Peyer's patch (tissue), 4 donors: ENCODE measurements at places on chromosomes 16 and 17. TPM values are rescaled to one million over a fixed set of nuclear protein-coding genes. Genes with fewer than 3 reads are reported as not detected.
A peak's percentile ranks its signal among the peaks of the same experiment; 100 is the strongest.

- H3K36me3 ChIP-seq: no peaks in the 10 kb centered on the region
- H3K27ac ChIP-seq: no peak overlapping the region
- no peaks in the 10 kb centered on the region for H3K27me3 ChIP-seq
- no peak overlapping the region for H3K4me3 ChIP-seq
Observed at GRCh38 chr17:9086577-9086976, 65.3 kb downstream of the NTN1 start.

STH gene
- total RNA-seq: not detected

TSPAN10 gene
- total RNA-seq: not detected

KRT25 gene
- not detected for total RNA-seq

DNA sequence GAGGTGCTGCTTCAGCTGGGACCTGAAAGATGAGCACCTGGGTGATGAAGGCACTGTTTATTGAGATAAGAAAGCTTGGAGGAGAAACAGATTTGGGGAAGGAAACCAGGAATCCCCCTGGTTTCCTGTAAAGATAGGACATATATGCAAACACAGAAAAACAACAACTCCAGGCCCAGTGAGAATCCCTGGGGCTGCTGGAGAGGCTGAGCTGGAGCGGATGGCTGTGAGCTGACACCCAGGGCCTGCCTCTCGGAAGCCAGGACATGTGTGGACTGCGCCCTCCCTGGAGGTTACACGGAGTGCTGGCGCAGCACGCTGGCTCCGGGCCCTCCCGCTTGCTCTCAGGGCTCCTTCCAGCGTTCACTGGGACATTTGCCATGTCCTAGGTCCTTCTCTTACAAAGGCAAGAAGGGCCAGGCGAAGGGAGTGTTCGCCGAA is 57.5 kb downstream of the CYB5B start:
- H3K36me3 ChIP-seq: no peaks in the 10 kb centered on the region
- H3K27me3 ChIP-seq: no peaks in the 10 kb centered on the region
- no peaks in the 10 kb centered on the region for H3K4me1 ChIP-seq

DNA sequence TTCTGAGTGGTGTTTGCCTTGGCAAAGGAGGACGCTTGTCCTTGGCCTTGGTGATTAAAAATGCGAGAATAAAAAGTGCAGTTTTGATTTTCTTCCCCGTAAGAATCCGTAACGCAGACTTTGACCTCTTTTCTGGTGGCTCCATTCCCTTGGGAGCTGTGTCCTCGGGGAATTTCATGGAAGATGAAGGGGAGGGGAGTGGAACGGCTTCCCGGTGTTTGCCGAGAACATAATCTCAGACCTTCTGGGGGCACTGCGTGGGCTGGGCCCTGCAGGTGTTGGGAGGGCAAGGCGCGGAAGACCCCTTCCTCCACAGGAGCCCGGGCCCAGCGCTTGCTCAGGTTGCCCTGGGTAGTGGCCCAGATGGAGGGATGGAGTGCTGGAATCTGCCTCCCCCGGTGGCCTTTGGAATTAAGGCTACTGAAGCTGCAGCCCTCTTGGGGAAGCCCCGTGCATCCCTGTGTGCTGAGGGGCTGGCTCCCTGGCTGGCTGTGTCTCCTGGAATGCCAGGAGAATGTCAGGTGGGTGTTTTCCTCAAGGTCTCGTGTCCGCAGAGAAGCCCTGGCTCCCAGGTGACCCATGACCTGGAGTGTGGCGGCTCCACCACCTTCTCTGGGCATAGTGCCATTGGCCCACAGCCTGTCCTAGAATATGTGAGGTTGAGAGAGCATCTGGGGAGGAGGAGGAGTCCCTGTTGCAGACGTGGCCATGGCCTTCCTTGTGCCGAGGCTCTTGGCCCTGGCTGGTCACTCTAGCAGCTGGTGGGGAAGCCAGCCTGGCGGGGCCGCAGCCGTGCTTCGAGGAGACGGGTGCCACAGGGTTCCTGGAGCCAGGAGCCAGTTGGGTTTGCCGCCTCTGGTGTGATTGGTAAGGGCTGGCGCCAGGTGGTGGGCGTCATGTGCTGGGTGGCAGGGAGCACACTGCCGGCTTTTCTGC is 3.1 kb downstream of the BAIAP2 start:
- H3K27me3 ChIP-seq: no peaks in the 10 kb centered on the region
- H3K27ac ChIP-seq: no peak overlapping the region
- no peak overlapping the region for H3K4me3 ChIP-seq

DNA sequence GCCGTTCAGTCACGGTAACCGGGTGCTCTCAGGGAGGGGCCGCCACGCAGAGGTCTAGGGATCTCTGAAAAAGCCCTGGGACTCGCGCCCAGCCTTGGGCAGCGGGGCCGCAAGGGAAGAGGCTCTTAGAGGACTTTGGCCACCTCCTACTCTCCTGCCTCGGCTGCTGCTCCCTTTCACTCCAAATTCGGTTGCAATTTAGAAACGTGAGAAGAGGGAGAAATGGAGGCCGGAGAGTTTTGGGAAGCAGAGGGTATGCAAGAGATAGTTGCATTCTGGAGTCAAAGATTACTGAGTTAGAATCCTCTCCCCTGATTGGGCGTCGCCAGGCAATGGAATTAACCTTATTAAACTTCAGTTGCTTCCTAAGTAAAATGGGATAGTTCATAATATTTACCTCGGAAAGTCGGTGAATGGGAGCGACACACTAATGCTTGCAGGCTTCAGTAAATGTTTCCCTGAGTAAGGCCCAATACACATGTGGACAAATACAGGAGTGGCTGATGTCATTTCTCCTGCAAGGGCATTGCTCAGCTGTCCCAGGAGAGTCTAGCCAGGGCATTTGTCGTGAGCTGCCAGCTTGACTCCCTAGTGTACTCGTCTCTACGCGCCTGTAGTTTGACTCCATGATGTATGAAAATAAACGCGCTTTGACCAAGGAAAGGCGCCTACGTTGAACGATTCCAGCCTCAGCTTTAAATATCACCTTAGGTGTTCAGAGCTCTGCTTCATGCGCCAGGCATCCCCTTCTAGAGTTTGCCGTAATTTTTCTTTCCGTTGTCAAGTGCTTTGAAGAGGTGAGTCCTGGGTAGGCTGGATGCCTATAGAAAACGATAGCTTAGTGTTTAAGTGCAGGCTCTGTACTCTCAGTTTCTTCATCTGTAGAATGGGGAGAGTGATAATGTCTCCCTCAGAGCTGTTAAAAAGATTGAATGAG is 667 bp downstream of the OGFOD1 start:
- DNase-seq: no peak
- no peaks in the 10 kb centered on the region for H3K27me3 ChIP-seq
- peak overlapping the region; percentile 81 for H3K27ac ChIP-seq
- no peaks in the 10 kb centered on the region for H3K4me1 ChIP-seq

CNTD1 gene
- total RNA-seq: not detected

TMIGD1 gene
- total RNA-seq: 5.0 TPM

ARHGDIG gene
- total RNA-seq: 67.5 TPM

DNA sequence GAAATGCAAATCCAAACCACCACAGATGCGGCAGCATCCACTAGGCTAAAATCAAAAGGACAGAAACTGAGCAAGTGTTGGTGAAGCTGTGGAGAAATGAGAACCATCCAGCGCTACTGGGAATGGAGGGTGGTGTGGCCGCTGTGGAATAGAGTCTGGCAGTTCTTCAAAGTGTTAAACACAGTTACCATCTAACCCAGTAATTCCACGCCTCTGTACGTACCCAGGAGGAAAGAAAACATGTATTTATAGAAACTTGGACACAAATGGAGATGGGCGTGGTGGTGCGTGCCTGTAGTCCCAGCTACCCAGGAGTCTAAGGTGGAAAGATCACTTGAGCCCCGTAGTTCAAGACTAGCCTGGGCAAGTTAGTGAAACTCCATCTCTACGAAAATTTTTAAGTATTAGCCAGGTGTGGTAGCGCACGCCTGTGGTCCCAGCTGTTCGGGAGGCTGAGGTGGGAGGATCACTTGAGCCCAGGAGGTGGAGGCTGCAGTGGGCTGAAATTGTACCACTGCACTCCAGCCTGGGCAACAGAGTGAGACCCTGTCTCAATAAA is 11.6 kb downstream of the SLC25A10 start:
- no peaks in the 10 kb centered on the region for H3K4me1 ChIP-seq
- no peak for DNase-seq
- no peak overlapping the region for H3K4me3 ChIP-seq
- H3K27me3 ChIP-seq: no peaks in the 10 kb centered on the region
- H3K36me3 ChIP-seq: no peaks in the 10 kb centered on the region

DNA sequence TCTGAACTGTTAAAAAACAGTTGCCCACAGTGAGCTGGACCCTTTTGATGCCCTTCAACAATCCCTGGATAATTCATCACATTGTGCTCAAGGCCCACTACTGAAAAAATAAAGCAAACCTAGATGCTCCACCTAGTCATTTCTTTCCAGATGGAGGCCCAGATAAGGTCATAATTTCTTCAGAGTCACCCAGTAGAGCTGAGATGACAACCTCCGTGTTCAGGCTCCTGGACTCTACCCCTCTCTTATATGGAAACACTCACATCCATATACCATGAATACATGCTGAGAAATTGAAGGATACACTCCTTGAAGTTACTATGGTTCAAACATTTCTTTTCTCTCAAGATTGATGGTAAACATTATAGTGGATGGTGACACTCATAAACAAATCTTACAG is 2.7 kb upstream of the ABCA3 start:
- H3K27me3 ChIP-seq: no peaks in the 10 kb centered on the region
- H3K4me3 ChIP-seq: no peak overlapping the region
- H3K36me3 ChIP-seq: no peaks in the 10 kb centered on the region
- H3K4me1 ChIP-seq: peaks cover 21% of the 10 kb centered on the region
- no peak overlapping the region for H3K27ac ChIP-seq
- no peak for DNase-seq

GRCh38 chr17:71970312-71970711 is 150.5 kb upstream of the SOX9 start:
- DNase-seq: no peak
- no peaks in the 10 kb centered on the region for H3K36me3 ChIP-seq
- H3K27me3 ChIP-seq: no peaks in the 10 kb centered on the region
- no peak overlapping the region for H3K27ac ChIP-seq
- no peak overlapping the region for H3K4me3 ChIP-seq

BCAR1 gene
- total RNA-seq: 227 TPM

DNA sequence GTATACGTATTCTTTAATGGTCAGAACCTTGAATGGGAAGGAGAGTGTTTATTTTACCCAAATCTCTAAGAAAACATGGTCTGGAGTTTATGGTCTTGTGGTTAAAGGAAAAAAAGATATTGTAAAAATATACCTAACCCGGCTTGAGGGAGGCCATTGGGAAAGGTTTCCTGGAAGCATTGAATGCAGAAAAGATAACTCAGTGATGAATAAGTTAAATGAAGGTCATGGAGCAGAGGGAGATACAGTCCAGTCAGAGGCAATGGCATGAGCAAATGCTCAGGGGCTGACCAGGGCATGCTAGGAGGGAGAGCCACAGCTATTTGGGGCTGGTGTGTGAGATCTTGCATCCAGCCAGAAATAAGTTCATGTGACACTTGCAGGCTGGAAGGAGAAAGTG is 430.4 kb upstream of the CDH5 start:
- no peaks in the 10 kb centered on the region for H3K36me3 ChIP-seq
- H3K4me3 ChIP-seq: no peak overlapping the region
- H3K4me1 ChIP-seq: no peaks in the 10 kb centered on the region

GRCh38 chr16:46673320-46674013 is 15.5 kb downstream of the VPS35 start:
- no peaks in the 10 kb centered on the region for H3K36me3 ChIP-seq
- H3K4me1 ChIP-seq: no peaks in the 10 kb centered on the region
- no peak overlapping the region for H3K4me3 ChIP-seq
- H3K27me3 ChIP-seq: no peaks in the 10 kb centered on the region

DNA sequence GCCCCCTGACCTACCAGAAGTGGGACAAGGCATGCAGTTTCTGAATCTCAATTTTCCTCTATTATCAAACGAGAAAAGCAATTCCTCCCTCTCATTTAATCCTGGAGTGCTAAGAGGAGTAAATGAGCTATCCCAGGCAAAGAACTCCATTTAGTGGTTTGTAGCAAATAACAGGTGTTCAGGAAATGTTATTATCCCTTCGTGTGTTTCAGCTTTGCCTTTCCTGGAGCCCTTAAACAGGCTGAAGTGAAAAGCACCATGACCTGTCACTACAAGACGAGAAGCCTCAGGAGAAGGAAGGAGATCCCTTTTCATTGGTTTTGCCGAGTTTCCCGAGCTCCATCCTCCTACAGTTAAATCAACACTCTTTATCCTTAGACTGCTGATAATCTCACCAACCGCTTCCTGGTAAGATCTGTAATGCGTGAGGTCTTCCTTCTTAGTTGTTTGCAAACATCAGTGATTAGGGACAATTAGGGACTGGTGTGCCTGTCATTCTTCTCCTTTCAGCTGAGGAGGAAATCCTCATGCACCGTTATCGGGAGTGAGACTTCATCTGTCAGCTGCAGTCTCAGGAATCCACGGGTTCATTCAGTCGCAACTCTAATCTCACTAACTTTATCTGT is 30.8 kb upstream of the MYOCD start:
- no peaks in the 10 kb centered on the region for H3K36me3 ChIP-seq
- no peak for DNase-seq
- H3K27me3 ChIP-seq: no peaks in the 10 kb centered on the region
- no peak overlapping the region for H3K4me3 ChIP-seq
- H3K27ac ChIP-seq: no peak overlapping the region

DNA sequence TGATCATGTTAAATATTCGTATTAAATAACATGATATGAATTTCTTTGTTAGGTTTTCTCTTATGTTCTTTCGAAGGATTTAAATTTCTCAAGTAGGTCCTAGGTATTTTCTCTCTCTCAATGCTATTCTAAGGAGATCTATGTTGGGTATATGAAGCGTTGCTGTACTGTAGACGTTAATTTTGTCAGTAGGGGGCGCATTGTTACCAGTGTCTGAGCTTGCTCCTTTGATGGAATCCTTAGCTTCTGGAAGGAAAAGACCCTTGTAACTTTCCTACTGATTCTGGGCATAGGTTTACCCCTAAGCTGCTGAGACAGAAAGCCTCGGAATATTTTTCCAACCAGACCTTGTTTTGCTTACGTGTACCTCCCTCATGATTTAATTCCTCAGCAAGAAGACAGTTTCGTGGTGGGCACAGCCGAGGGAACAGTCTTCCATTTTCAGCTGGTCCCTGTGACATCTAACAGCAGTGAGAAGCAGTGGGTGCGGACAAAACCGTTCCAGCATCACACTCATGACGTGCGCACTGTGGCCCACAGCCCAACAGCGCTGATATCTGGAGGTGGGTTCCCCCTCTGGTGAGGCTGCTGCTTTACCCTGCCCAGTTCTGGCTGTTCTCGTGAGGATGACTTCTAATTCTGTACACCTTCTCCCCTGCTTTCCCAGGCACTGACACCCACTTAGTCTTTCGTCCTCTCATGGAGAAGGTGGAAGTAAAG is 17.9 kb downstream of the UTP4 start:
- H3K4me3 ChIP-seq: no peak overlapping the region
- no peak for DNase-seq
- no peaks in the 10 kb centered on the region for H3K4me1 ChIP-seq
- H3K27ac ChIP-seq: no peak overlapping the region

ACSM5 gene
- 0.88 TPM for total RNA-seq

DNA sequence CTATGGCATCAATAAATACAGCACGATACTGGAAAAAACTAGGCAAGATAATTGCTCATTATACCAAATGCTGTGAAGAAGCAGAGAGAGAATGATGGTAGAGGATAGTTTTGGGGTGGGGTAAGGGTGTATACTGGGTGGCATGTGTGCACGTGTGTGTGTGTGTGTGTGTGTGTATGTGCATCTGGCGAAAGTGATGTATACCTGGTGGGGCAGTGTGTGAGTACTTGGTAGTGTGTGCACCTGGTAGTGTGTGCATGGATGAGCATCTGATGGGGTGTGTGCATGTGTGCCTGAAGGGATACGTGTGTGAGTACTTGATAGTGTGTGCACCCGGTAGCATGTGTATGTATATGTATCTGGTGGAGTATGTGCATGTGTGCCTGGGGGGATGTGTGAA is 347.3 kb downstream of the CPPED1 start:
- DNase-seq: no peak
- no peak overlapping the region for H3K27ac ChIP-seq
- H3K4me3 ChIP-seq: no peak overlapping the region
- H3K4me1 ChIP-seq: no peaks in the 10 kb centered on the region
- no peaks in the 10 kb centered on the region for H3K27me3 ChIP-seq

CHST6 gene
- total RNA-seq: 22.3 TPM

FBXO31 gene
- total RNA-seq: 182 TPM

HES7 gene
- not detected for total RNA-seq

SLC5A2 gene
- 0.94 TPM for total RNA-seq
